ENCODE measurements at places on chromosomes 16 and 17. TPM values are rescaled to one million over a fixed set of nuclear protein-coding genes. Genes with fewer than 3 reads are reported as not detected.

CD19 gene
- not detected for total RNA-seq

ASB16 gene
- total RNA-seq, result not detected

SLC16A5 gene
- total RNA-seq, result 20.6 TPM

CD300LF gene
- not detected for total RNA-seq

TACO1 gene
- 55.1 TPM for total RNA-seq

HBQ1 gene
- 6.6 TPM for total RNA-seq

GTF3C1 gene
- total RNA-seq, result 73.5 TPM

ALOX15B gene
- not detected for total RNA-seq

SMIM36 gene
- not detected for total RNA-seq

CSH1 gene
- not detected for total RNA-seq

DYNLL2 gene
- total RNA-seq, result 22.9 TPM

CENPV gene
- 159 TPM for total RNA-seq

RNU2-1 gene
- not detected for total RNA-seq

SP2 gene
- total RNA-seq, result 16.4 TPM

GPR139 gene
- total RNA-seq, result not detected

AOC2 gene
- 1.8 TPM for total RNA-seq

TBC1D3 gene
- total RNA-seq, result not detected

C16orf92 gene
- not detected for total RNA-seq

PRSS21 gene
- 0.19 TPM for total RNA-seq

UBB gene
- 2,242 TPM for total RNA-seq

PIK3R5 gene
- total RNA-seq, result 0.18 TPM

KRTAP9-4 gene
- total RNA-seq, result not detected

LITAFD gene
- not detected for total RNA-seq

TENT4B gene
- 11.8 TPM for total RNA-seq

FOXF1 gene
- total RNA-seq, result not detected

NTN1 gene
- 0.46 TPM for total RNA-seq

SLC13A2 gene
- 0.21 TPM for total RNA-seq

C16orf74 gene
- total RNA-seq, result 16.3 TPM

KDM6B gene
- 14.2 TPM for total RNA-seq

LRRC37A gene
- total RNA-seq, result 0.75 TPM

KRTAP16-1 gene
- total RNA-seq, result not detected

CTRB1 gene
- total RNA-seq, result not detected
